ENCODE measurements at places on chromosomes 16 and 17.

DNA sequence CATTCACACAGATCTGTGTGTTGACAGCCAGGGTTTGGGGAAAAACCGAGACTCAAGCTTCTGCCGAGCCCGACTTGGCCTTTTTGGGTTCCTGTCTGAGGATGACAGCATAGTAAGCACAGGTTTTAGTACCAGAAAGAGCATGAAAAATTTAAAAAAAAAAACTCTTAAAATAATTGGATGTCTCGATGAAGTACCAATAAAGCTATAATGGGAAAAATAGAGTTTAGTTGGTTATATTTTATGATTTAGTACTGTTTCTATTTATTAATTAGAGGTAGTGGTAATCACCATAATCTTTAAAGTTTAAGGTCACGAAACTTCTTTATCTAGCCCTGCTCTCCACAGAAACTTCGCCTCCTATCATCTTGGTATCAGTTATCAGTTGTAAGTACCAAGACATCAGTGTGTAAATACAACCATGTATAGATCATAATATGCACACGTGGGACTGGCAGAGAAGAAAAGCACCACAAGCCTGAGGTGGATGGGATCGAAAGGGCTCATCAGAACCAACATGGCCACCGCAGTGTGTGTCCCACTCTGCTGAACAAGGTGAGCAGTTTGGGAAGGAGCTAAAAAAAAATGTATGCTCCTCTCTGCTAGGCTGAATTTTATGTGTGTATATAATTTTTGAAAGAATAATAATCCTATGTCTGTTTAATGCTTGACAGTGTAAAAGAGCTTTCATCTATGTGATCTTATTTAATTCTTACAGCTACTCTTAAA, 14.4 kb upstream of the EEF2K start:
- DNase-seq, result no peak

DNA sequence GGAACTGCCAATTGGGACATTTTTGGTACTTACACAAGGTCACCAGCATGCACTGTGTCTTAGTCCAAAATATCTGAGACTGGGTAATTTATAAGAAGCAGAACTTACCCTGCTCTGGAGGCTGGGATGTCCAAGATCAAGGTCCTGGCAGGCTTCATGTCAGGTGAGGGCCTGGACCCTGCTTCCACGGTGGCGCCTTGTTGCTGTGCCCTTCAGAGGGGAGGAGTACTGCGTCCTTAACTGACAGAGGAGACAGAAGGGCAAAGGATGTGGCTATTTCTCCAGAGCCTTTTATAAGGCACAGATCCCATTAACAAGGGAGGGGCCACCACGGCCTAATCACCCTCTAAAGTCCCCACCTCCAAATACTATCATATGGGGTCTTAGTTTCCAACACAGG, 178.9 kb downstream of the C16orf95 start:
- DNase-seq, result no peak

GRCh38 chr16:65054457-65054856, 67.4 kb downstream of the CDH11 start:
- DNase-seq, result no peak

DNA sequence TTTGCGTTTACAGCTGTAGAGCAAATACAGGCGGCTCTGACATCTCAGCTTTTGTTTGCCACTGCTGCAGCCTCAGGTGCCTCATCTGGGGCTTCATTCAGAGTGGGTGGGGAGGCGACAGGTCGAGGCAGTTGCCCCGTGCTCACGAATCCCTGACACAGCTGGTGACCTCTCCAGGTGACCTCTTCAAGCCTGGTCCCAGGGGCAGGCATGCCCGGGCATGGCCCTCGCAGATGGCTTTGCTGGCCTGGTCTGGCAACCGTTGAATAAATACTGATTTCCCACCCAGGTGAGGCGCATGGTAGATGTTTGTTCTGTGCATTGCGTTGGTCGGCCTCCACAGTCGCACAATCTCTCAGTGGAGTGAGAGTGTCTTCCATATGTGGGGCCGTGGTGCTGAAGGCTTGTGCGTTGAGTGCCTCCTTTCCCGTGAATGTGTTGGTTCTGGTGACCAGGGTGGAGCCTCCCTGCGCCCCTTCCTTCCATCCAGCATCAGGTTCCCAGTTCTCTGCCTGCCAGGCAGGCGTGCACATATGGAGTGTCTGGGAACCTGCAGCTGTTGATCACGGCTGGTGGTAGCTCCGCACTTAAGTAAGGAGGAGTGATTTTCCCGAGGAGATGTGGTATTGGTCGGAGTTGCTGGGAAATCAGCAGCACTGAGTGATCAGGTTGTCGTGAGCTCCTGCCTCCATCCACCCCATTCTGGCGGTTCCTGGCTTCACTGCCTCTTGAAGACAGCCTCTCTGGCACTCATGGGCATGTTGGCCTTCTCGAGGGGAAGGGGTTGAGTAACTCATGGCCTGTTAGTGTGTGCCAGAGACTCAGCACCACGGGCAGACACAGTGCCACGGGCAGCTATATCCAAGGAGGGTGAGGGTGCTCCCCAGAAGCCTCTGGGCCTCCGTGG, 149.7 kb downstream of the RPTOR start:
- DNase-seq, result no peak

DNA sequence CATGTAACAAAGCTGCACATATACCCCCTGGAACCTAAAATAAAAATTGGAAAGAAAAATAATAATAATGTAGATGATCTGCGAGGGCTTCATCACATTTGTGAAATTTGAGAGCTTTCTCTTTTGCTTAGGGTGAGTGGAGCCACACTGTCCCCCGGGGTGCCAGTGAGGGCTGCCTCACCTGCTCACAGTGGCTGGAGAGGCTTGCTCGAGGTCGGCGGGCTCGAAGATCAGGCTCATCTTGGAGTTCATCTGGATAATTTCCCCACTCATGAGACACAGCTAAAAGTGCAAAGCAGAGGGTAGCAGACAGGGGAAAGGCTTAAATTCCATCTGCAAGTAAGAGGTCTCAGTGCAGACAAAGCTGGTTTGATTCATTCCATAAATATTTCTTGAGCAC, 123.8 kb downstream of the DNAH3 start:
- no peak for DNase-seq

- DNase-seq, result no peak
These were observed 32.4 kb downstream of the PRKCB start for GRCh38 chr16:23868136-23868535.

DNA sequence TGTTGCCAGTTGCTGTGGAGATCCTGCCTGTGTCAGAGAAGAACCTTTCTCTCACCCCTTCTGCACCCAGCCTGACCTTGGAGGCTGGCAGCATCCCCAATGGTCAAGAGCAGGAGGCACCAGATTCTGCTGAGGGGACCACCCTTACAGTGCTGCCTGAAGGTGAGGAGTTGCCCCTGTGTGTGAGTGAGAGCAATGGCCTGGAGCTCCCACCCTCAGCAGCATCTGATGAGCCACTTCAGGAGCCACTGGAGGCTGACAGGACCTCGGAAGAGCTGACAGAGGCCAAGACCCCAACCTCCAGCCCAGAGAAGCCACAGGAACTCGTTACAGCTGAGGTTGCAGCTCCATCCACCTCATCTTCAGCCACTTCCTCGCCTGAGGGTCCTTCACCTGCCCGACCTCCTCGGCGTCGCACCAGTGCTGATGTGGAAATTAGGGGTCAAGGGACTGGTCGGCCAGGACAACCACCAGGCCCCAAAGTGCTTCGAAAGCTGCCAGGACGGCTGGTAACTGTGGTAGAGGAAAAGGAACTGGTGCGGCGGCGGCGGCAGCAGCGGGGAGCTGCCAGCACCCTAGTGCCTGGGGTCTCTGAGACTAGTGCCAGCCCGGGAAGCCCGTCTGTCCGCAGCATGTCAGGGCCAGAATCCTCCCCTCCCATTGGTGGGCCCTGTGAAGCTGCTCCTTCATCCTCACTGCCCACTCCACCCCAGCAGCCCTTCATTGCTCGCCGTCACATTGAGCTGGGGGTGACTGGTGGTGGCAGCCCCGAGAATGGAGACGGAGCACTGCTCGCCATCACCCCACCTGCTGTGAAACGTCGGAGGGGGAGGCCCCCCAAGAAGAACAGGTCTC, 10.2 kb upstream of the PHKG2 start:
- DNase-seq, result no peak

DNA sequence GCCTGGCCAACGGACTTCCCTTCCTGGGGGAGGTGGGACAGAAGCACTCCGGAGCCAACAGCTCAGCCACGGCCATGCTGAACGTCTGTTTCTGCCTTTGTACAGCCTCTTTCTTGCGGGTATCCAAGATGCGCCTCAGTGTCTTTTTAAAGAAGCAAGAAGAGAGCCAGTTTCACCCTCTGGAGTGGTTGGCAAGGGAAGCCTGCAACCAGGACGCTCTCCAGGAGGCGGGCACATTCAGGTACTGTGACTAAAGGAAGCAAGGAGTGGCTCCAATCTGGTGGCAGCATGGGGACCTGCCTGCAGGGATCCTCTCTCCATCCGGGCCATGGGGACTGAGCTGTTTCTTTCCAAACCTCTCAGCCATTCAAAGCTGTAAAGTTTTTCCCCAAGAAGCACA, 60.6 kb upstream of the ENDOV start:
- DNase-seq, result no peak

DNA sequence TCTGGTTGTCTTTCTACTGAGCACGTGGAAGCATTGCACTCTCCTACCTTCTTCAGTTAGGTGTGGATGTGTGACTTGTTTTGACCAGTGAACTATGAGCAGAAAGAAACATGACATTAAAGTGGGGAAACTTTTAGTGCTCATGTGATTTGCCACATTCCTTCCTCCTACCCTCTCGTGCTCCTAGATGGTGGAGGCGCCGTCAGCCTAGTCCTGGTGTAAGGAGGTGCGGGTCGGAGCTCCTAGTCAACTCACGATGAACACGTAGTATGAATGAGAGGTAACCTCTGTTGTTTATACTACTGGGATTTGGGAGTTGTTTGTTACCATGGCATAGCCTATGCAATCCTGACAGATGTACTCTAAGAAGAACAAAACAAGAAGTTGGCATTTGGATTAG, 47.4 kb downstream of the KSR1 start:
- DNase-seq, result no peak

- DNase-seq, result no peak
These were observed 9.8 kb downstream of the PGS1 start for GRCh38 chr17:78387977-78388941.

GRCh38 chr17:81916234-81917001, 1.6 kb downstream of the SIRT7 start:
- no peak for DNase-seq
